Natural killer cell treated with Interleukin-12 subunit alpha and Interleukin-12 subunit beta and Interleukin-15 and Interleukin-18, amount 100 ng/mL, for 72 hours (primary cell): ENCODE measurements at places on chromosomes 7 and 10. TPM values are rescaled to one million over a fixed set of nuclear protein-coding genes. Genes with fewer than 3 reads are reported as not detected.

- H3K4me3 ChIP-seq = no peak overlapping the region
- DNase-seq = no peak
- H3K36me3 ChIP-seq = no peaks in the 10 kb centered on the region
- H3K4me1 ChIP-seq = no peaks in the 10 kb centered on the region
- no peak overlapping the region for H3K27ac ChIP-seq
Observed at GRCh38 chr7:140506788-140507464, 27.6 kb upstream of the MKRN1 start.

DNA sequence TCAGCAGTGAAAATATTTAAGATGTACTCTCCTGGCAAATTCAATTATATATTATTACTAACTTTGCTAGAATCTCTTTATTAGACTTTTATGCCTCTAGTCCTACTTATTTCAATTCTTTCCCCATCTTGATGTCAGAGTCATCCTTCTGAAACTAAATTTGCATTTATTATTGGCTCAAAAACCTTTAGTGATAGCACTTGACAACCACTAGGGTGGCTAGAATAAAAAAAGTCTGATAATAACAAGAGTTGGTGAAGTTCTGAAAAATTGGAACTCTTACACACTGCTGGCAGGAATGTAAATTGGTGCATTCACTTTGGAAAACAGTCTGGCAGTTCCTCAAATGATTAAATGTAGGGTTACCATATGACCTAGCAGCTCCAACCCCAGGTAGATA, 73.8 kb downstream of the LSMEM1 start:
- peaks cover 5% of the 10 kb centered on the region for H3K4me1 ChIP-seq
- no peaks in the 10 kb centered on the region for H3K36me3 ChIP-seq
- no peak for DNase-seq
- peaks cover 3% of the 10 kb centered on the region for H3K27me3 ChIP-seq

LRRC4 gene
- total RNA-seq = not detected

DNA sequence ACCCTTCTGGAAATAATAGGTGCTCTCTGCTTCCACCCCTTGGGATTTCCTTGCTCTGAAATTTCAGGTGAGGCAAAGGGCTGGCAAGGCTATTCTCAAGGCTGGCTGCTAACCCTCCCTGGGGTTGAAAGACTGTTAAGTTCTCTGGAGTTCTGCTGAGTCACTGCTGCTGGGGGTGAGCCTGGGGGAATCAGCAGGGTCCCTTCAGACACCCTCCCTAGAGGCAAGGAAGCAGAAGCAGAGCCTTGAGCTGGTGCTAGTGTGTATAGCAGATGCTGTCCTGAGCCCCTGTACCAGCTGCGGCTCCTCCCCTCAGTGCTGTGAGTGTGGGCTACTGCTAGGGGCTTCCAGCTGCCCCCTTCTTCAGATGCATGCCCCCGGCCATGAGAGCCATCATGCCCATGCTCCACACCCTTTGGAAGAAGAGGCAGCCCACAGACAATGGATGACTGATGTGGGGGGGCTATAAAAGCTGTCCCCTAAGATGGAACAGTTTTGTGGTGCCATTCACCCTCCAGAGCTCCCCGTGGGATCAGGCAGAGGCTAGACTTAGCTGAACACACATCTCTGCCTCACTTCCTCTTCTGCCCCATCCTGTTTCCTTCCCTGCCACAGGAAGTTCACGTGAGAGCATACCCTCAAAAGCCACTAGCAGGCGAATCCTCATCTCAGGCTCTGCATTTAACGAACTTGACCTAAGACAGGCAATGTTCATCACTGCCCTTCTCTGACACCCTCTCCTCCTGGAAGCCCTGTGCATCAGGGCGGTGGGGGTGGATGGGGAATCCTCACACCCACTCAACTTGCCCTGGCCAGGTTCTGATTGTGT, 91.8 kb downstream of the SH3PXD2A start:
- H3K27ac ChIP-seq = peak overlapping the region; percentile 40
- peaks cover 30% of the 10 kb centered on the region for H3K4me1 ChIP-seq
- DNase-seq = no peak
- H3K27me3 ChIP-seq = no peaks in the 10 kb centered on the region

GRCh38 chr10:6786579-6787031, 206.5 kb upstream of the PRKCQ start:
- no peaks in the 10 kb centered on the region for H3K4me1 ChIP-seq
- no peak overlapping the region for H3K27ac ChIP-seq
- no peaks in the 10 kb centered on the region for H3K36me3 ChIP-seq
- H3K27me3 ChIP-seq = peaks cover 25% of the 10 kb centered on the region
- DNase-seq = no peak
